SHP77 (cell line): ENCODE measurements at places on chromosomes 11 and 22.

- DNase-seq, result no peak
Observed at GRCh38 chr11:94457118-94458029, 36.3 kb downstream of the MRE11 start.

DNA sequence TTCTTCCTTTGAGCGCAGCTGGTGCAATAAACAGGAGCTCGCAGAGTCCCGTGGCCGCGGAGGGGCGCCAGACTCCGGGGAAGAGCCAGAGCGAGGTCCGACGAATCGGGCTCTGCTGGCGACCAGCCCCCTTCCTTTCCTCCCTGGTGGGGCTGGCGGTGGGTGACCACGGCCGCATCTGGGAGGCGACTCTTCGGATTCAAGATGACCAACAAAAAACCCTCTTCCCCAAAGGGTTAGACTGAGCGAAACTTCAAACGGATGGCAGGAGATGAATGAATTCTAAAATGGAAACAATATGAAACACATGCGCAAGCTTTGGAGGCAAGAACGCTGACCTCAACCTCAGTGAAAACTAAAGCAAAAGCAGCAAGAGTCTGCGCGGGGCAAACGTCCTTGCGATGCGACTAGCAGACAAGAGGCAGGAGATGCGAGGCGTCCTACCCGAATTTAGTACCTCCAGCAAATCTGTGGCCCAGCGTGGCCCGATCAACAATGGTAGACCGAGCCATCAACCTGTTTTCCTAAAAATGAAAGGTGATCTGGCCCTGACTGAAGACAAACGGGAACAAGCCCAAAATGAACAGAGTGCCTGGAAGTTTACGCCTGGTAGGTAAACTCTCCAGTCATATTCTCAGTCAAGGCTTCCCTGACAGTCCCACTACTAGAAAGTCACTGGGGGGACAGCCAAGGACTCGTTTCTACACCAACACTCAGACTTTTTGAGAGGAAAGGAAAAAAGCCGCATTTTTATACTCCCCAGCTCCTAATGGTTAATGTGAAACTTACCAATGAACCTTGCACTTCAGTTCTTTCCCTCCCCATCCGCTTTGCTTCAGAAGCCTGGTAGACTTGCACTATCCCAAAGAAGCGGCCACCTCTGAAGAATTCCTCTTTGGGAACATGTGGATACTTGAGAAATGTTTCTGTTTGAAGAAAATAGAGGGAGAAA lies 11.6 kb downstream of the MMP3 start:
- DNase-seq, result no peak

- DNase-seq, result no peak
Observed at GRCh38 chr22:17284888-17285287, 65.7 kb upstream of the ADA2 start.

DNA sequence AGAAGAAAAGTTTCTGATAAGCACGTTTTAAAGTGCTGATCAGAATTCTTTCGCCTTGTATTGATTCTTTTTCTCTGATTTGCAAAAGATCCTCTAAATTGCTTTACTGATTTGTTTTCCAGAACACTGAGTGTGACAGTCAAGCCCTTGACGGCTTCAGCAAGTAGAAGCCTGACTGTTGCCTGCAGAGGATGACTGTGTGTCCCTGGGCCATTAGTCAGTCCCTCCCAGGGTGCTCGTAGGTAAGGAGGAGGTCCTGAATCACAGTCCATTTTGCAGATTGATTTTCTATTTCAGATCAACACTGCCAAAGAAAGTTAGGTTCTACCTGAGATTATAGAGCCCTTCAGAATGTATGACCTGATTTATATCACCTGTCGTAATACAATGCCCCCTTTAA lies 38.6 kb upstream of the POGLUT3 start:
- DNase-seq, result no peak

GRCh38 chr11:11022125-11022730 lies 164.4 kb upstream of the ZBED5 start:
- DNase-seq, result no peak
